ENCODE measurements at places on chromosomes 6 and 20.

DNA sequence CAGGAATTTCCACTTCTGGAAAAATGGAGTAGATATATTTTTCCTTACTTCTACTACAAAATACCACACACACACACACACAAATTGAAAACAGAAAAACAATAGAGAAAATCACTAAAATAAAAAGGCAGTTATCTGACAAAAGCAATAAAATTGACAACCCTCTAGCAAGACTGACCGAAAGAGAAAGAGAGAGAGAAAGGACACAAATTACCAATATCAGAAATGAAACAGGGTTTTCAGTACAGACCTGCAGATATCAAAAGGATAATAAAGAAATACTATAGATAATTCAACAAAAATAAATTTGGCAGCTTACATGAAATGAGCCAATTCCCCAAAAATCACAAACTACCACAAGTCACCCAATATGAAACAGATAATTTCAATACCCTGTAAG, 104.7 kb downstream of the OPRM1 start:
- no peak for DNase-seq

DNA sequence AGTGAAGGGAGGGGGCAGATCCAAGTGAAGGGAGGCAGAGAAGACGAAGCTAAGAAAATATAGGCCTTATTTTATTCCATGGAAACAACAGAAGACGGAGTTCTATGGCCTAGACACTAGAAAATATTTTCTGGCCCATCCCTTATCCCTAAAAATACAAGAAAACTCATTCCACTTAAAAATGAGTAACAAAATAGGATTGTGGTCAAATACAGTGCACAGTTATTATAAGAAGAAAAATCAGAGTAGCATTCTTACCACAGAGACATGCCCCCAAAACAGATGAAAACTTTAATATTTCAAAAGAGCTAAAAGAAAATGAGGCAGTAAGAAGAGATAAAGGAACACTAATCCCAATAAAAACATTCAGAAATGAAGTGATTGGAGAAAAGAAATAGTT, 202.9 kb downstream of the GMPR start:
- no peak for DNase-seq

- no peak for DNase-seq
These were observed 13.6 kb downstream of the PDE10A start for GRCh38 chr6:165649166-165650137.

- no peak for DNase-seq
These were observed 223.1 kb upstream of the MYLIP start for GRCh38 chr6:15905488-15906419.

- DNase-seq: no peak
These were observed 133.9 kb downstream of the UTRN start for GRCh38 chr6:144418959-144419545.

DNA sequence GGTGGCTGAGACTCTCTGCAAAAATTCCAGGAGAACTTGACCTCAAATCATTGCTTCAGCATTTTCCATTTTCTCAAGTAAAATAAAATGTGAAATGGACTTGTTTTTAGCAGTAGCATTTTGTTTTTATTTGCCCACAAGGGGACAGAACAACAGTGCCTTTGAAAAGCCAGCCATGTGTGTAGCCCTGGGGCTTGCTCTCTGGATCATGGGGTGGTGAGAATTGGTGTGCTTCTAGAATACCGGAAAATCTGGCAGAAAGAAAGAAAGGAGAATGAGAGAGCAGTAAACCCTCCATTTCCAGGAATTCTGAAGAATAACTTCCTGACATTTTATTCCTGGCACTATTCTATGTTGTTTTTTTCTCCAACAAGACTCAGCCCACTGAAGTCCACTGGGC, 254.7 kb upstream of the MOCS1 start:
- no peak for DNase-seq

- no peak for DNase-seq
These were observed 483.3 kb upstream of the RNF217 start for GRCh38 chr6:124478906-124479305.

DNA sequence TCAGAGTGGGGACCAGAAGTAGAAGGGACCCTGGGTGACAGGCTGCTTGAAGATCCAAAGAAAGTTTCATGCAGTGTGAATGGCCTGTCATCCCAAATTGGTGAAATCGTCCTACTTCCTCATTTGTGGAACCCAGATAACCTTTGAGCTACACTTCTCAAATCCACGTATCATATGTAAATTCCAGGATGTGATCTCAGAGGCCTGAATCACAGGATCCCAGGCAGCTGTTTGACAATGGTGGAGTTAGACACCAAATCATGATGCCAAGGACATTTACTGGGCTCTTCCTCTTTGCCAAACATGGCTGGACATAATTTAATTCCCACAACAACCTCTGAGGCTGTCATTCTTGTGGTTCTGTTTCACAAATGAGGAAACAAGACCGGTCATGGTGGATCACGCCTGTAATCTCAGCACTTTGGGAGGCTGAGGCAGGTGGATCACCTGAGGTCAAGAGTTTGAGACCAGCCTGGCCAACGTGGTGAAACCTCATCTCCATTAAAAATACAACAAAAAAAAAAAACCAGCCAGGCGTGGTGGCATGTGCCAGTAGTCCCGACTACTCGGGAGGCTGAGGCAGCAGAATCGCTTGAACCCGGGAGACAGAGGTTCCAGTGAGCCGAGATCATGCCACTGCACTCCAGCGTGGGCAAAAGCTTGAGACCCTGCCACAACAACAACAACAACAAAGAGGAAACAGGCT, 39.9 kb upstream of the TTPAL start:
- no peak for DNase-seq

DNA sequence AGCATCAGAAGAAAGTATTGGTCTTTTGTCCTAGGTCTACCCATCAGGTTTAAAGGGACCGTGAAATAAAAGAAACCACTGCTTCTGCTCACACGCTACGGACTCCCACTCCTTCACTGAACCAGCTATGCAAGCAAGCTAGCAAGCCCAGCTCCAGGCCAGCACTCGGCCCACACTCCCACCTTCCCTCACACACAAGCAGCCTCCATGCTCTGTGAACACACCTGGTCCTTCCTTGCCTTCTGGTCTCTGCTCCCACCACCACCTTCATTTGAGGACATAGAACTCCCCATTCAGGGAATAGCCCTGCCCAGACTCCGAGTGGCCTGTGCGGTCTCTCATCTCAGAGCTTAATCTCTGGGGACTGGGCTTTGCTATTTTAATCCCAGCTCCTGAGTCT, 436.4 kb upstream of the CDH4 start:
- no peak for DNase-seq

- no peak for DNase-seq
These were observed 59.9 kb upstream of the MAP7 start for GRCh38 chr6:136609873-136610706.

GRCh38 chr6:114430534-114431124, 87.8 kb upstream of the HS3ST5 start:
- DNase-seq: no peak

- DNase-seq: no peak
These were observed 110.8 kb upstream of the SCP2D1 start for GRCh38 chr20:18702736-18703135.

- no peak for DNase-seq
These were observed 136.3 kb downstream of the CD109 start for GRCh38 chr6:73832313-73832712.

GRCh38 chr6:169167581-169168301, 85.9 kb downstream of the THBS2 start:
- no peak for DNase-seq

GRCh38 chr20:1724901-1725300, 67.3 kb upstream of the SIRPG start:
- DNase-seq: no peak

GRCh38 chr20:16955462-16955861, 207.3 kb downstream of the OTOR start:
- no peak for DNase-seq

DNA sequence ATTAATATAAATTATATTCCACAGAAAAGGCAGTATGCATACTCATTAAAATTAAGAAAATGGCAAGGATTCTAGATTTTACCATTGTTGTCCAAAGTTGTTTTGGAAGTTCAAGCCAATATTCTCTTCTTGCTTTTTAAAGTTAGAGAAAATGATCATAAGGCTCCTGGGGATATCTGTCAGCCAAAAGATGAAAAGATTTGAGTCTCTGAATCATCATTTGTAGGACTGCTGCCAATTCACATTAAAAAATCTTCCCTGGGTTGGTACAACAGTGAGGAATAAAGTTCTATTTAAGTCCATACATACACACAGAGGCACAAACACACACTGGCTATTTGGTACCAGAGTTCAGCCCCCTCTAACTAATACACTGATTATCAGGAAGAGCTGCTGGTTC, 620.1 kb downstream of the COL12A1 start:
- DNase-seq: no peak

DNA sequence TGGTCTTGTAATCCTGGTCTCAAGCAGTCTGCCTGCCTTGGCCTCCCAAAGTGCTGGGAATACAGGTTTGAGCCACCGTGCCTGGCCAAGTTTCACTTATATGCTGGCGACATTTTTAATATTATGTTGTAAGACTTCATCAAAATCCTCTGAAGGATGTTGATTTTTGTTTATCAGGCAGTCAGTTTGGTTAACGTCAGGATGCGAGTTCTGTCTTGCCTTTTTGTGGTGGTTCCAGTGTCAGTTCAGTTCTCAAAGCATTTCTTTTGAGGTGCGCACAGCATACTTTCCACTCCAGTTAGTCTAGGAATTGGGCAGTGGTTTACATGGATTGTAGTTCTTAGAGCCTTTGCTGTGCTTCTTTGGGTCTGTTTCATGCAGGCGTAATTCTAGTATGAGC, 24.9 kb downstream of the SCAF8 start:
- DNase-seq: no peak

DNA sequence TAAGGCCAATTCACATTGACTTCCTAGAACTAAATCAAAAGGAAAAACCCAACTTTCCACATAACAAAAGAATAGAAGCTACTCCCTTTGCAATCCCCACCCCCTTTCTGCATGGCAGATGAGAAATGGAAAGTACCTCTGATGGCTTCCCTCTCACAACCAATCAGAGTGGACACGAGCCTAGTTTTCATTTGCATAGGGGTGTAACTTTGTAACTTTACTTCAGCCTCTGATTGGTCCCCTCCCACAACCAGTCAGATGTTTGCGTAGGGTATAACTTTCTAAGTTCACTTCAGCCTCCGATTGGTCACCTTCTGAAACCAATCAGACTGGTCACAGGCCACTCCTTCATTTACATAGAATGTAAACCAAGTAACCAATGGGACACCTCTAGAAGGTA, 328.5 kb downstream of the CDH26 start:
- DNase-seq: no peak

DNA sequence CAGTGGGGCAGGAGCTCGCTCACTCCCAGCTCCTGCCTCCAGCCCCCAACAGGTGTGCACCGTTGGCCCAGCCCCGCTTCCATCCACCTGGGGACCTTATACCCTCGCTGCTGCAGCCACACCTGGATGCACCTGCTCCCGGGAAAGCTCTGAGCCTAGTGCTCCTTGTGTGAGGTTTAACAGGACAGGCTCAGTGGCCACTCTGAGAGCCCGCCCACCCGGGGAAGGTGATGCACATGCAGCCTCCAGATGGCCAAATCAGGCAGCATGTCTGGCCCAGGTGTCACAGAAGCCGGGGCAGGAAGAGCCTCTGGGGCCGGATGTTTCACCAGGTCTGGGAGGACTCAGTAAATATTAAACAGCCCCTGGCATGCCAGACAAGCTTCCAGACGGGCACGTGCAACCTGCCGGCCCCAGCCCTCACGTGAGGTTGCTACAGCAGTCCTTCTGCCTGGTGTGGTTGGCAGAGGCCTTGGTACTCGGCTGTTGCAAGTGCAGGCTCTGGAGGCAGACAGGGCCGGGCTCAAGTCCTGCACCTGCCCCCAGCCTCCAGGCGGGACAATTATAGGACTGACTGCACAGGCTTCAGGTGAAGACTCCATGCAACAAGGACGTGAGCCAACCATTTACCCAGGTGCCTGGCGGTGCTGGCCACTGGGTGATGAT, 66.9 kb downstream of the RIPOR3 start:
- no peak for DNase-seq

DNA sequence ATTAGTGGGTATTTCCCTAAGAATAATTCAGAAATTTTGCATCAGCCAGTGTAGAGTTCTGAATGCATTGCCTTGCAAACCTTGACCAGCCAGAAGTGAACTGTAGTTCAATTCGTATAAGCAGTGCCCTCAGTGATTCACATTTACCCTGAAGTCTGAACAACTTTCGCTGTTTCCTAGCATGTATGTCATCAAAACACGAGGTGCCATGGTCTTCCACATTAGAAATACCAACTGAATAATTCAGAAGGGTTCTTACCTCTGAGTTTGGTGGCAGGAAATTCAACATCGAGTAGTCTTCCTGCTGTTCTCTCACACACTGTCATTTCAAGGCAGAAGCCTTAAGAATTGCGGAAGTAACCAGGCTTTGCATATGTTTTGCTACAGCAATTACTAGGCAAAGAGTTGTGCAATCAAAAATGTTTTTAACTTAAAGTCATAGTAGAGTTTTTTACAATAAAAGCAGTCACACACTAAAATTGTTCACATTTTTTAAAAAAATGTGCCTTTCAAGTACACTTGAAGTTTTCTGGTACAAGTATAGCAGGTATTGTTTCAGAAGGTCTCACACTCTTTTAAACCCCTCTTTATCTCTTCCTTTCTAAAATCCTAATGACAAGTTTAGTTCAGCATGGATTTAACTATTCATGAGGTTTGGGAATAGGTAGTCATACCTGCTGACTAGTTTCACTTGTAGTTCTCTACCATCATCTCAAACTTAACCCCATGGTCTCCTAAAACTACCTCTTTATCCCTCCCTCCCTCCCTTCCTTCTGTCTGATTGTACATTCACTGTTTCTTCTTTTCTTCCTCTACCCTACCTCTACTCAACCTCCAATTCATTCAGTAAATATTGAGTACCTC, 118.3 kb downstream of the STXBP5 start:
- no peak for DNase-seq

DNA sequence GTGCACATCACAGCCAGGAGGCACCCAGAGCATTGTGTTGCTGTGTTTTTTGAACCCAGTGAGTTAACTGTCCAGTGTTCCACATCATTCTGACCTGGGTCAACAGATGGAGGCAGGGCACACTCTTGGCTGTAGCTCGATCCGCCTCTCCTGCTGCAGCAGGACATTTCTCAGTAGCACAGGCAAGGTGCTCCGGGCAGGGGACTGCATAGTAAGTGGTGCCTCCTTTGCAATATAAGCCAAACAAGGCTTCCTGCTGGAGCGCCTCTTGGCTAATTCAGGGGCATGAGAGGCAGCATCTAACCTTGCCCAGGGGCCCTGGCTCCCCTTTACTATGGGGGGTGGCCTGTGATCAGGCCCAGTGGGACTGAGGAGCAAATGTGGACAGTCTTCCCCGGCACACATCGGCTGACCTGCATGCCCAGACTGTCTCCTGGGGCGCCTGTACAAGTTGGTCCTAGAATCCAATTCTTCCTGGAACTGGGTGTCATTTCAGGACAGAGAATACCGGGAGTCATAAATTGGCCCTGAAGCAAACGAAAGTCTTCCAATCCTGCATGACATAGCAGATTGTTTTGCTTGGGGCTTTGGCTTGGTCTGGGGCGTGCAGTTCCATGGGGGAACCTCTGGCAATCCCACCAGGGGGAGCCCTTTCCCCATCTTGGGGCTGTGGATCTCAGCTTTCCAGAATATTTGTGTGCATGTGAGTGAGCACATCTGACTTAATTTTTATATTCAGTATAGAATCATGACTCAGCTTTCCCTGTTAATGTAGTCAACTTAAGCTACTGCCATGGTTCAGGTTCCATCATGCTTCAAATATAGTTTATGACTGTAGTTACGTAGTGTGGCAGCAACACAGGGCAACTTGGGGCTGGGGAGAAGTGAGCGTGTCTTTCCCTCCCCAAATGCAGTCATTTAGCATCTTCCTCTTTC, 56.0 kb upstream of the DDR1 start:
- peak; percentile 65 for DNase-seq

GRCh38 chr6:41687501-41688175, 47.8 kb downstream of the TFEB start:
- no peak for DNase-seq
